AG08395 (cell line): ENCODE measurements at places on chromosomes 4 and X.

GRCh38 chrX:149510386-149510785, 5.3 kb upstream of the IDS start:
- peak; percentile 13 for DNase-seq

DNA sequence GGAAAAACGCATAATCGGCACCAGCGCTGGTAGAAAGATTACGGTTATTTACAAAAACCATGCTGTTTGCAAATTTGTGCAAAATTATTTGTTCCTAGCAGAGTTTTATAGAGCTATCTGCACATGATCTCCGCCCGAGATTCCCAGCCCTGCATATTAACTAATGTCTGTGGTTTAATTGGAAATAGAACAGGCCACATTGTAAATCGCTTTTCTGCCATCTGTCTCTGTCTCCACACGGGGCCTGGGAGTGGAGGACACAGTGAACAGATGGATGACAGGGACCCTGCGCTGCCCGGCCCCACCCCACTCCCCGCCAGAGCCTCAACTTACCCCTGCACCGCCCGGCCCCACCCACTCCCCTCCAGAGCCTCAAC, 126.9 kb downstream of the FAM53A start:
- no peak for DNase-seq

DNA sequence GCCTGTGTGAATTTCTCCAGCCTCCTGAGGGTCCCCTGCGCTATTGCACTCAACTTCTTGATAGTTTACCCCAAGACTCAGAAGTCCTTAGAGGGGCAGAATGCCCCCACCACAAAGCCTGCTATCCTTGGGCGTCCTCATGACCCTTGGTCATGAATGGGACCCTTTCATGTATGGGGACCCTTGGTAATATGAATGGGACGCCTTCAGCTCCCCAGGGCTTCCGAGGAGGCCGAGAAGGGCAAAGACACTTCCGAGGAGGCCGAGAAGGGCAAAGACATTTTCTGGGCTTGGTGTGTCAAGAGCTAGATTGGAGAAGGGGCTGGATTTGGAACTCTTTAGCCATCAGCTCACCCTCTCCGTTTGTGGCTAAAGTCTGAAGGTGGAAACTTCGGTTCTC, 8.6 kb downstream of the SHOX start:
- no peak for DNase-seq

- peak; percentile 90 for DNase-seq
Measured at GRCh38 chrX:15737959-15738902, at the start of gene CA5B. CA5B (plus strand) TSS chrX:15738270; CDS start chrX:15750024, 11,754 bp downstream.

DNA sequence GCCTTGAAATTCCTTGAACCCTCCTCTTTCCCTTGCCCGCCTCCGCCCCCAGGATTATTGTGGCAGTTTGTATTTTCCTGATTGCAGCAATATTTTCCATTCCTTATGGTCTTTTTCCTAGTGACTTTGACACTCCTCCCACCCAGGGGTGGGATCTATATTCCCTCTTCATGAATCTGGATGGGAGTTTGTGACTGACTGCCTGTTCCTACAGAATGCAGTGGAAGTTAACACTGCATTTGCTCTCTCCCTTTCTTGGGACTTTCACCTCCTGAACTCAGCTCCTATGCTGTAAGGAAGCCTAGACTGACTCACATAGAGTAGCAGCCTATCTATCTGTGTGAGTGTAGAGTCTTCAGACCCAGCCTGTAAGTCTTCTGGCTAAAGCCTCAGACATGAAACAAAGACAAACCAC, 2.2 kb downstream of the FUNDC2 start:
- no peak for DNase-seq

GRCh38 chr4:42638993-42639392, 17.9 kb downstream of the ATP8A1 start:
- DNase-seq, result no peak

GRCh38 chr4:138775489-138775888, 240.1 kb upstream of the NOCT start:
- no peak for DNase-seq

DNA sequence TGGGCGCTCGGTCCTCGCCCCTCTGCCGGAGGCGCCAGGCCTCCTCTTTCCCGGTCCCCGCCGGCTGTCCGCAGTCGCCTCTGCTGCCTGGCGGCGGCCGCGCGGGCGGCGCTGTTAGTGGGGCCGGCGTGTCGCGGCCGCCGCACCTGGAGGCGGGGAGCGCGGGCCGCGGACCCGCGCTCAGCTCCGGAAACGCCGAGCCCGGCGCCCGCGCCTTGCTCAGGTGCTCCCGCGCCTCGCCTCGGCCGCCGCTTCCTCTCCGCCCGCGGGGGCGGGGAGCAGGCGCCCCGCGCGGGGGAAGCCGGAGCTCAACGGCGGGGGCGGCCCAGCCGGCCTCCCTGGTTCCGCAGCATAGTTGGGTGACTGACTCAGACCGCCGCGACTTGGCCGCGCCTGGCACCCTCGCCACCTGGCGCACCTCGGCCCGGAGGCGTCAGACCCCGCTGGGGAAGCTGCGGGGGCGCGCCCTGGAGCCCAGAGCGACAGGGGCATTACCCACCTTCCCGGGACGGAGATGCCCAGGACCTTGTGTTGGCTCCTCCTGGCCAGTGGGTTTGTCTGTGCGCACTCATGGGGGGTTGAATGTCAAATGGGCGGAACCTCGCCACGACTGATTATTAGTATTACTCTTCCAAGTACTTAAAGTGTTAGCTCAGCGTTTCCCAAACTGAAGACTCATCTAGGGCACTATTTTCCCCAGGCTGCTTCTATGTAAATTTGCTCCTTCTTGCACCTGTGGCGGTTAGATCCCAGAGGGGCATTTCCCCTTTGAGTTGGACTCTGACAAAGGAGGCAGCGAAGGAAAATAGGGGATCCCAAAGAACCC, at the start of gene ARAP2:
Gene ARAP2 (minus strand): TSS at position 258 of the 826 bp plus-strand sequence. CDS start 15,028 bp downstream, outside the sequence.
- no peak for DNase-seq

DNA sequence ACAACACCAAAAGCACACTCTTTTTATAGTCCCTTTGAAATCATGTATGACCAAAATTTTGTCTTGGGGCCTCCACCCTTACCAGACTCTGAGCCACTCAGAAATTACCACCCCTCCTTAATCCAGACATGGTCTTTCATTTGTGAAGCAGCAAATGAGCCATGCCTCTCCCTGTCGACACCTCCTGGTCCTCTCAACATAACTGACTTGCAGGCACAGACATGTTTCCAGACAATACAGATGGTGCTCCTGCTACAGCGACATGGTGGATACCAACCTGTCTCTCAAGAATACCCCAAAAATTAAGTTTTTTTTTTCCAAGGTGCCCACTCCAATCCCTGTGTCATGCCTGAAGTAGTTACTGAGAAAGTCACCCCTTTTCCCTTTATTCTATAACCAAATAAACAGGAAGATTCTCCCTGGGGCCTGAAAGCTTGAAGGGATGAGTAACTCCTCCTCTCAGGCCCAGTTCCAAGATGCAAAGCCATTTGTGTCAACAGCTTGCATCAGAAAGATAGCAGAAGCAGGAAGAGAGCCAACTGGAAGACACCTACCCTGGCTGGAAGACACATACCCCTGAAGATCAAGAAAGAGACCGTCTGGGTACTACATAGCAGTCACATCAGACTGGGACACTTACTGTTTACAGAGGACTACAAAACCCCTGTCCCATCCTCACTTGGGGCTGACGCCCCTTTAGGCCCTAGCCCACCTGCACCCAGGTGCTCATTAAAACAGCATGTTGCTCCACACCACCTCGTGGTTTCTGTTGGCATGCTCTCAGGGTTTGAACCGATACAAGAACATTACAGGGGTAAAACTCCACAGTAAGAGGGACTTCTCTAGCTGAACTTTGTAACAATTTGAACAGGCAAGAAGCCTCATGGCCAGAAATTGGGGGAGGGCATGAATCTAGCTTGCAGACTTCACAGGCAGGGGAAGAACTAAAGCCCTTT, 5.5 kb upstream of the UGT2B17 start:
- DNase-seq, result no peak

- DNase-seq, result no peak
Measured at GRCh38 chr4:13984991-13985800, 357.7 kb upstream of the BOD1L1 start.

- DNase-seq, result no peak
Measured at GRCh38 chr4:3236326-3236878, 12.6 kb upstream of the MSANTD1 start.

GRCh38 chr4:140854168-140854567, 98.0 kb upstream of the TBC1D9 start:
- DNase-seq, result no peak

- DNase-seq, result no peak
Measured at GRCh38 chrX:3532581-3533085, 180.8 kb downstream of the PRKX start.

- no peak for DNase-seq
Measured at GRCh38 chrX:8639949-8640475, 91.9 kb downstream of the ANOS1 start.
